ENCODE measurements at places on chromosomes 4 and X. TPM values are rescaled to one million over a fixed set of nuclear protein-coding genes. Genes with fewer than 3 reads are reported as not detected.

The TECRL gene
- total RNA-seq: not detected

The TMEM156 gene
- total RNA-seq: 2.1 TPM

The GAGE2A gene
- not detected for total RNA-seq

The ARR3 gene
- total RNA-seq: not detected

The CYBB gene
- not detected for total RNA-seq

The SCRG1 gene
- 8.3 TPM for total RNA-seq

The PDCL2 gene
- not detected for total RNA-seq

The CXorf65 gene
- not detected for total RNA-seq

The CXCL9 gene
- total RNA-seq: not detected

The SORBS2 gene
- 15.8 TPM for total RNA-seq

The DKK2 gene
- total RNA-seq: 0.92 TPM

The USP17L5 gene
- not detected for total RNA-seq

The TNMD gene
- total RNA-seq: not detected

The CSN2 gene
- not detected for total RNA-seq

The BEX2 gene
- total RNA-seq: 0.18 TPM

The SGCB gene
- 61.5 TPM for total RNA-seq

The SASH3 gene
- not detected for total RNA-seq

The SCOC gene
- total RNA-seq: 74.6 TPM

The ADH1A gene
- not detected for total RNA-seq

The GJB1 gene
- not detected for total RNA-seq

The SAT1 gene
- total RNA-seq: 131 TPM

The OCIAD2 gene
- total RNA-seq: 15.9 TPM

The ZNF630 gene
- 0.97 TPM for total RNA-seq

The NDST3 gene
- total RNA-seq: 2.4 TPM

The FAM149A gene
- 0.89 TPM for total RNA-seq

The PDGFC gene
- 140 TPM for total RNA-seq

All from smooth muscle cell of the umbilical artery (primary cell).